Colonic mucosa (tissue), 4 donors: ENCODE measurements at places on chromosomes 1 and 21. TPM values are rescaled to one million over a fixed set of nuclear protein-coding genes. Genes with fewer than 3 reads are reported as not detected.

Gene IGSF3
- 21.4 TPM for total RNA-seq

Gene SLFNL1
- 0.30 TPM for total RNA-seq

Gene TSSK3
- 0.61 TPM for total RNA-seq

Gene TMOD4
- total RNA-seq: not detected

Gene MROH7
- total RNA-seq: 5.5 TPM

Gene PWP2
- 2.3 TPM for total RNA-seq

Gene SPSB1
- total RNA-seq: 14.9 TPM

Gene PRAMEF20
- not detected for total RNA-seq

Gene C1QC
- 45.4 TPM for total RNA-seq

DNA sequence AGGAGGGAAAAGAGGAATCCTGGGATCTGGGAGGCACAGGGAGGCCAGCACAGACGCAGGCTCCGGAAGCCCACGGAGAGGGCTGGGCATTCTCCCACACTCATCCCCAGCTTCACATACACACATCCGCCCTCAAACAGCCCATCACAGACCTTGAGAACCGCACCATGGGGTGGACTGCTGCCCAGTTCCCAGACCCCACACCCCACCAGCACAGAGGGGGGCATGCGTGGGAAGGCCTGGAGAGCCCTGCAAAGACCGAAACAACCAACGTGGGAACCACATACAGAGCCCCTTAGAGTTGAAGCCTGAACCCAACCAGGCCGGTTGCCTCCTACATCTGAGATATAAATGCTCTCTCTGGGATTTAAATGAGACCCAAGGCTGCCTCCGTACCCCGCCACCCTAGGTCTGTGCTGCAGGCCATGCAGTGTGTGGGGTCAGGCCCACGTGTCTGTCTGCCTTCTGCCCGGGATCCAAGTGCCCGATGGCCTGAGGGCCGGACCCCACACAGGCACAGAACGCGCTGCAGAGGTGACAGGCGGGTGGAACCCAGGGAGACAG, 126.2 kb upstream of the COL6A1 start:
- DNase-seq: no peak

GRCh38 chr1:192951691-192952460, 107.3 kb downstream of the UCHL5 start:
- DNase-seq: no peak

- DNase-seq: no peak
These were observed 89.7 kb downstream of the SLC45A1 start for GRCh38 chr1:8407652-8408051.

GRCh38 chr1:156394082-156394481, 25.1 kb downstream of the RHBG start:
- DNase-seq: no peak

- DNase-seq: no peak
These were observed 30.0 kb downstream of the KCND3 start for GRCh38 chr1:111959436-111959835.

DNA sequence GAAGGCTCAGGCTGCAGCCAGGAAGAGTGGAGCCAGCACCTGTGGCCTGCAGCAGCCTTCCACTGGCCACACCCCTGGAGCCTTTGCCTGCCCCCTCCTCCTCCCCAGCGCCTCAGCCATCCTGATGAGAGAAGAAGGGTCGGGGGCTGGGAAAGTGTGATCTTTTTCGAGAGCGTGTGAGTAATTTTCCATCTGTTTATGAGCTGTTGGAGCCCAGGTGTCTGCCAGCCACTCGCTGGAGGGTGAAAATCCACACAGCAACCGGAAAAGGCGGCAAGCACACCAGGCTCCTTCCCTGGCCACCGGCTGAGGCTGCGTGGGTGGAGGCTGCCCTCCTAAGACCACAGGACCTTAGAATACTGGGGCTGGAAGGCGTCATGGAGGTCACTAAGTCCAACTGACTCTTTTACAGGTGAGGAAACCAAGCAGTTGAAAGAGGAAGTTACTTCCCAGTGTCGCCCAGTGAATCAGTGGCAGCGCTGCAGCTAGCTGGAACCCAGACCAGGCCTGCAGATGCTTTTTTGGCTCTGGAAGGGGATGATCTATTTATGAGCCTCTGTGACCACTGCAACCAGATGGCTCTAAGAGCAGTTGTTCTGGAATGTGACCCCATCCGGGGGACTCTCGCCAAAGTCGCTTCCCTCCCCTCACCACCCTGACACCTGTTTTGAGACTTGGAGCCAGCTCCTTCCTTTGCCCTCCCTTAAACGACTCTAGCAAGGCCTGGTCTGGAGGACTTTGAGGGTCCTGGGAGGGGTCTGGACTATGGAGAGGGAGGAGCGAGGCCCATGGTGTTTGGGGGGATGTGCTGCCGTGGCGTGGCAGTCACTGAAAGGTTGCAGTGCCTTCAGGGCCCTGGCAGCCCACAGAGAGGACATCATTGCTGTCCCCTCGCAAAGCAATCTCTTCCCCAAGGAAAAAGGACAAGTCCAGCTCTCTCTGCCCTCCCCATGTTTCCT, 54.5 kb downstream of the LGR6 start:
- no peak for DNase-seq

DNA sequence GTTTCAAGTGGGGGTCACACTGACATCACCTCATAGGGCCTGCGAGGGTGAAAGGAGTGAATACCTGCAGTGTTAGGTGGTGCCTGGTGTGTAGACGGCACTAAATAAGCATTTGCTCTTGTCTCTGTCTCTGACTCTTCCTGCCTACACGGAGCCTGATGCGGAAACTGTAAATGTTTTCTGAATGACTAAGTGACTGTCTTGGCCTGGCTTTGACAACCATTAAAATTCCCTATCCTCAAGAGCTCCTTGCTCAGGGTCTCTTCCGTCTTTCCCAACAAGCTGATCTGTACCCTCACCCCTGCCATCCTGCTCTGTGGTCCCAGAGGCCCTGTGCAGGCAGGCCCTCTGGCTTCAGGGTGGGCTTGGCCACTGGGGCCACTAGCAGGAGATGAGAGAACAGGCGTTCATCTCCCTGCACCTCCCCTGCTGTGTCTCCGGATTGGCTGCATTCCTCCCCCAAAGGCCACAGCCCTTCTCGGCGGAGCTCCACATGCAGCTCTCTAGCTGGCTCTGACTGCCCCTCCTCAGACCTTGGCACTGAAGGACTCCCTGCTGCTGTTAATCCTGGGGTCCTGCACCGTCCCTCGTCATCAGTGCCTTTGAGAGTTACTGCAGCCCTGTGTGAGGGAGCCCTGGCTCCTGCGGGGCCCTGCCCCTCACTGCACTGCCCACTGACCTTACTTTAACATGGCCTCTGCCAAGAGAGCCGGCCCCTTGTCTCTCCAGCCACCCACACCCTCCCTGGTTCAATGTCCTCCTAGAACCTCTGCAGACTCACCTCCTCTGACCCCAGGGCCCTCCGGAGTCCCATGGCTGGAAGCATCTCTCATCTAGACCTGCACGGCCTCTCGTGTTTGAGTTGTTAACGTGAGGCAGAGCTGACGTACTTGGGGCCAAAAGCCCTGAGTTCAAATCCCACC, 211.1 kb downstream of the MATN1 start:
- no peak for DNase-seq

DNA sequence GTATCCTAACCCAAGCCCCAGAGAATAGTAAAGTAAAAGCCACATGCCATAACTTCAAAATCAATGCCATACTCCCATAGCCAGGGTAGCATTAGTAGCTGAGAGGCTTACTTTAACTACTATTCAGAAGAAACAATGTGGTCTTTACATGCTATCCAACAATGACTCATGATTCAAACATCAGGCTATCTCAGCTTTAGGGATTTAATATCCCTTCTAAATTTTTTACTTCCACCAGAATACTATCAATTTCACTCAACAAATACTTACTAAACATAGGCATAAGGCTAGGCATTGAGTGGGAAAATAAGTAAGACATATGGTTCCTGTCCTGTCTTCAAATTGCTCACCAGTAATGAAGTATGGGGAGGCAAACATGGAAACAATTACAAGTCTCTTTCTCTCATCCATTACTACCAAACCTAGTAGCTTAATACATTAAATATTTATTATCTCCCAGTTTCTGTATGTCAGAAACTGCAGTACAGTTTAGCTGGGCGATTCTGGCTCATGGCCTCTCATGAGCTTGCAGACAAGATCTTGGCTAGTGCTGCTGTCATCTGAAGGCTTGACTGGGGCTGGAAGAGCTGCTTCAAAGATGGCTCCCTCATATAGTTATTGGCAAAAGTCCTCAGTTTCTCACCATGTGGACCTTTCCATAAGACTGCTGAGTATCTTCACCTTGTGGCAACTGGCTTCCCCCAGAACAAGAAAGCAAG, 30.7 kb downstream of the EVI5 start:
- DNase-seq: no peak

DNA sequence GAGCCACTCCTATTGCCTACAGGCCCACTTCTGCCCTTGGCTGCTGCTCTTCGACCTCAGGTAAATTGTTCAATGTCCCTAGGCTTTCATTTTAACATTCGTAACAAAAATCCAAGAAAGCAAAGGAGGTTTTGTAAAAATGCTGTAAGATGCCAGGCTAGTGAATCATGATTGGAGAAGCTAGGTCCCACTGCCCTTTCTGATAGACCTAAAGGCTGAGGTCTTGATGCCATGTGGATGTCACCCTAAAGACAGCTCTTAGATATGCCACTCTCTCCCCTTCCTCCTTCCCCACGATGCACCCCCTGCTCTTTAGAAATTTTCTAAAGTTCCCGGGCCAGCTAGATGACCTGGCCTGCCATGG, 9.9 kb upstream of the TMEM39B start:
- DNase-seq: no peak

GRCh38 chr1:209367061-209367772, 216.3 kb upstream of the CAMK1G start:
- DNase-seq: no peak

DNA sequence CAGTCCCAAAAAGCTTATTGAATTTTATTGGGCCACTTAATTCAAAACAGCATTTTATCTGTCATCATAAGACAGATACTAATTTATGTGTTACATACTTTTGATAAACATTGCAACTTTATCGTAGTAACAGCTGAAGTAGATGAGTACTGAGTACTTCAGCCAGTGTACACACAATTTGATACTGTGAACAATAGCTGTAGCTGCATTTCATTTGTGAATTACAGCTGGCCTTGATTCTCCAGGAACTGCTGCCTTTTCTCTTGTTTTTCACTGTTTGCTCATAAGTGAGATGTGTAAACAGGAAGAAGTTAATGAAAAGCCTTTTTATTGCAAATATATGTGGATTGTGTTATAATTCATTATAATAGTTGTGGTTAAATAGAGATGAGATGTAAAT, 10.2 kb downstream of the UAP1 start:
- no peak for DNase-seq
